ENCODE measurements at places on chromosomes 1 and 21. TPM values are rescaled to one million over a fixed set of nuclear protein-coding genes. Genes with fewer than 3 reads are reported as not detected.

The CR1L gene
- not detected for total RNA-seq

The EXO1 gene
- 44.4 TPM for total RNA-seq

The PTGER3 gene
- 0.15 TPM for total RNA-seq

The FMO4 gene
- 1.0 TPM for total RNA-seq

The GPR61 gene
- 0.52 TPM for total RNA-seq

The CAMSAP2 gene
- total RNA-seq, result 0.81 TPM

The PCAT6 gene
- total RNA-seq, result 0.29 TPM

The BCAN gene
- not detected for total RNA-seq

The MCOLN3 gene
- 3.1 TPM for total RNA-seq

The MANEAL gene
- 1.3 TPM for total RNA-seq

The DIRAS3 gene
- total RNA-seq, result not detected

The GJC2 gene
- total RNA-seq, result 0.40 TPM

The CFAP126 gene
- total RNA-seq, result not detected

The POTED gene
- total RNA-seq, result not detected

The FMO3 gene
- total RNA-seq, result not detected

The OR2G6 gene
- total RNA-seq, result not detected

The SAMD11 gene
- not detected for total RNA-seq

The LMO4 gene
- 27.2 TPM for total RNA-seq

The BEST4 gene
- total RNA-seq, result 0.55 TPM

The WLS gene
- total RNA-seq, result not detected

The KRTAP10-8 gene
- not detected for total RNA-seq

The FAM163A gene
- not detected for total RNA-seq

The CLK2 gene
- total RNA-seq, result 100.0 TPM

The GJA9 gene
- total RNA-seq, result not detected

The ZNF281 gene
- 15.2 TPM for total RNA-seq

The AMY2A gene
- total RNA-seq, result not detected

The LCE2B gene
- total RNA-seq, result not detected

The SPATC1L gene
- 6.1 TPM for total RNA-seq
